H9 (cell line): ENCODE measurements at places on chromosomes 11 and 22.

DNA sequence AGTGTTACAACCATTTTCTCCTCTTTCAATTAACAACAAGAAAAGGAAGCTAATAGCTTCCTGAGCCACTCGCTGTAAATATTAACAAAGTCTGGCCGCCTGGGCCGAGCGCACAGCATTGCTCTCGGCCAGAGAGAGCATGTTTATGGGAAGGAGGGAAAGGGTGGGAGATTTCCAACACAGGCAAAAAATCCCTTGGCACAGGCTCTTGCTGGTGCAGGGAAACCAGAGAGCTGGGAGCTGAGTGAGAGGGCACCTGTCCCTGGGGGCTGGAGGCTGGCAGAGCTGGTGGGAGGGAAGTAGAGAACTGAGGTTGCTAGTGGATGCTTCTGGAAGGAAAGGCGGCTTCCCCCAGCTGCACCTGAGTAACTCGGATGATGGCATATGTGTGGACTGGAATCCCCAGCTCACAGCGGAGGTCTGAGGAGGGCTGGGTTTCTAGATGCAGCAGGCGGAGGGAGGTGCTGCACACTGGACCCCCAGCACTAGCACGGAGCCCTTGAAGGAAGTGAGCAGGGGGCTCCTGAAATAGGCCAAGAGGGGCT is 59.6 kb downstream of the FLRT1 start:
- no peak for DNase-seq

DNA sequence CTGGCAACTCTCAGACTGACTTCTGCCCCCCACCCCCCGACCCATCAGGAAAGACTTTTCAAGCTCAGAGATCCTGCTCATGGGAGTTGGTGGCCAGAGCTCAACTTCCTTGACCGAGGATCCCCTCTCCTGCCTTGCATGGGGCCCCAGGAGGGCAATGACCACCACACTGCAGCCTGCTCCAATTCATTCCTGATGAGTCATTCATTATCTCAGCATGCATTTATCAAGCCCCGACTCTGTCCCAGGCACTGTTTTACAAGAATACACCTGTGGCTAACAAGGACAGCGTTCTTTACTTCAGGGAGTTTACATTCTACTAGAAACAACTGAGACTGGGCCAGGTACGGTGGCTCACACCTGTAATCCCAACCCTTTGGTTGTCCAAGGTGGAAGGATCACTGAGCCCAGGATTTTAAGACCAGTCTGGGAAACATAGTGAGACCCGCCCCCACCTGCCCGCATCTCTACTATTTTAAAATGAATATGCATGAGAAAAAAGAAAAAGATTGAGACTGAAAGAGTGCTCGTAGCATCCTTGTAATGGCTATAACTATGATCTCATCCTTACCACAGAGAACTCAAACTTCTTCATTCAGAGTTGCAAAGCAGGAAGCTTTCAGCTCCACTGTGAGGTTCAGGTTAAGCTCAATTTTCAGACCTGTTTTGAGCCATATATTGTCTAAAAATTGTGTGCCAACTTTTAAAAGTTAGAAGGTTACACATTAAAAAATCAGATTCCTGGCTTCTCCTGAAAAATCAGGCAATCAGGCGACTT is 60.4 kb downstream of the FEZ1 start:
- no peak for DNase-seq

DNA sequence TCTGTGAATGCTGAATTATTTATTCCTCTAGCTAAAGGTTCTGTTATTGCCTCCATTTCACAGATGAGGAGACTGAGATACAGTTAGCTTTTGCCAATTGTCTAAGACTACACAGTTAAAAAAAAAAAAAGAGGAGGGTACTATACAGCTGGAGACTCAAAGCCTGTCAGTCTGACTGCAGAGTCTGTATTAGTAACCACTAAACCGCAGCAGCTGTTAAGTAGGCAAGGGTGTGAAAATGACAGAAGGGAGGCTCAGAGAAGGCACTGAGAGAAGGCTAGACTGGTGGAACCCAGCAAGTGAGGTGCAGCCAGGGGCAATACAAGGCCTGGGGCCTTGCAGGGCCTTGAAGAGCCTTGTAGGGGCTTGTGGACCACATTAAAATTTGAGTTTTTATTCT is 181.2 kb downstream of the CSNK2A3 start:
- no peak for DNase-seq

- no peak for DNase-seq
Observed at GRCh38 chr22:20206709-20207215, 55.9 kb upstream of the CCDC188 start.

- DNase-seq, result peak; percentile 72
Observed at GRCh38 chr11:26276798-26277424, 55.0 kb upstream of the ANO3 start.

- DNase-seq, result no peak
Observed at GRCh38 chr11:7427733-7428132, 57.6 kb upstream of the OLFML1 start.

DNA sequence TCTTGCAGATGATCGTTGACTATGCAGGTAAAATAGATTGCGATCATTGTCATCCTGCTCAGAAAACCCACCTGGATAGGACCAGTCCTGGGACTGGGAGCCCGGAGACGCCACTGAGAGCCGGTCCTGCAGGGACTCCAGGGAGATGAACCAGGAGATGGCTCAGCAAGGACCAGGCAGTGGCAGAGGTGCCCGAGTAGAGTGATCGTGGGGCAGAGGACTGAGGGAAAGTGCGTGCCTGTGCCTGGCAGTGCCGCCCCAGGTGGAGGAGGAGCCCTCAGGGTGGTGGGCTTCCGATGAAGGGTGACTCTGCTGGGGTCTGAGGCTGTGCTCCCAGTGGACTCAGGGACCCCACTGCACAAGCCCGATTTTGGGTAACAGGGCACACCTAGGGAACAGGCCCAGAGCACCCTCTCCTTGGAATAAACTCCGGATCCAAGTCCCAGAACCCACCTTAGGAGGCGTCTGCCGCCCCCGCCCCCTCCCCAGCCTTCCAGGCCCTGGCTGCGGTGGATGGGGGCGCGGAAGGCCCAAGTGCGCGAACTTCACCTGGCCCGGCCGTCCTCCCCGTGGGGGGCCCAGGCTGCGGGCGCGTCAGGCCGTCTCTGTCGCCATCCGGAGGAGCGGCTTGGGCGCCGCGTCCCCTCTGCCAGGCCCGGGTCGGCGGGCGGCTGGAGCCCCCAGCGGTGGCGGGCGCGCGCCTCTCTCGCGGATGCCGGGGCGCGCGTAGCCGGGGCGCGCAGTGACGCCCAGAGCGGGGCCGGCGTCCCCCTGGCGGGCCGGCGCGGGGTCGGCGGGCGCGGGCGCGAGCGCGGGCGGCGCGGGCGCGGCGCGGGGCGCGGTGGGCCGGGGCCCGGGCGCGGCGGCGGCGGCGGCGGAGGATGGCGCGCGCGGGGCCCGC is 1338.8 kb downstream of the BRD1 start:
- DNase-seq, result peak; percentile 63

DNA sequence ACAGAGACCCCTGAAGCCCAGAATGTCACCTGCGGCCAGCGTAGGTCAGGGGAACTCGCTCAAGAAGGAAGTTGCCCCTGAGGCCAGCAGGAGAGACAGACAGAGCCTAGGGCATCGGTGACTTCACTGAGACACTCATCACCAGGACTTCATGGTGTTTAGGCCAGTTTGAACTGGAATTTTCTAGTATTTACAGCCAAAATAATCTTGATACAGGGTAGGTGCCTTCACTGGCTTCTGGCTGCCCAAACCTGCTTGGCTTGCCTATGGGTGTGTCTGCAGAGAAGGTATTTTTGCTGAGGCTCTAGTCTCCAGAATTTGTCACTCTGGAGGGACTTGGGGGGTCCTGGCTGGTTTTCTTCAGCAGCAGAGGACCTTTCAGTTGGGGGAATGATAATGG is 86.6 kb downstream of the FBXO7 start:
- DNase-seq, result no peak

GRCh38 chr11:64225608-64226506 is at the start of the genes NUDT22 and TRPT1:
NUDT22 (plus strand) TSS chr11:64226274; CDS start chr11:64226653, 379 bp downstream.
TRPT1 (minus strand) TSS chr11:64226186; CDS start chr11:64225860, 326 bp downstream.
- peak; percentile 90 for DNase-seq

- DNase-seq, result no peak
Observed at GRCh38 chr11:9753021-9753420, 89.1 kb downstream of the SWAP70 start.

DNA sequence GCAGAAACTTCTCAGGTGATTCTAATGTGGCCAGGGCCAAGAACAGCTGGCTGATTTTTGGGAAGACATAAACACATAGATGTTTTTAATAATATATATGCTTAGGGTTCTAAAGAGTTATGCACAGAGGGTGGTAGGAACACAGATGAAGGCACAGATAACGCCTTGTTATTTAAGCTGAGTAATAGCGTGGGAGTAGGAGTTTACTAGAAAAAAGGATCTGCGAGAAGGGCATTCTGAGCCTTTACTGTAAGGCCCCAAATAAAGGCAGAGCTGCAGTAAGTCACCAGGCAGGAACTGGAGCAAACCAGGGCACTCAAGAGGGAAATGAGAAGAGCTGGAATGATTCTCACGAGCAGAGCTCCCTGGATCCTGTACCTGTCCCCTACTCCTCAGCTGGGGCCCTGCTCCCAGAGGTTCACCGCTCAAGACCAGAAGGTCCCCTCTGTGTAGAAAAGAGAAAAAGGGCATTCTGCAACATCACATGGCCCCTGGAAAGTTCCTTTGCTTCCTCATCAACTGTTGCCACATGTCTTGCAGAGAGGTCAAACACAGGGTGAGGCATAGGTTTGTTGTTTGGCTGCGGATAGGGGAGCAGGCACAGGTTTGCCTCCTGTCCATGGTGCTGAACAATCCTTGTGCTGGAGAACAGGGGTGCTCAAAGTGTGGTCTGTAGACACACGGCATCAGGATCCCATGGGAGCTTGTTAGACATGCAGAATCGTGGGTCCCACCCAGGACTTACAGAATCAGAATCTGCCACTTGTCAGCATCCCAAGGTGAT is 125.7 kb downstream of the TENM4 start:
- peak; percentile 59 for DNase-seq

DNA sequence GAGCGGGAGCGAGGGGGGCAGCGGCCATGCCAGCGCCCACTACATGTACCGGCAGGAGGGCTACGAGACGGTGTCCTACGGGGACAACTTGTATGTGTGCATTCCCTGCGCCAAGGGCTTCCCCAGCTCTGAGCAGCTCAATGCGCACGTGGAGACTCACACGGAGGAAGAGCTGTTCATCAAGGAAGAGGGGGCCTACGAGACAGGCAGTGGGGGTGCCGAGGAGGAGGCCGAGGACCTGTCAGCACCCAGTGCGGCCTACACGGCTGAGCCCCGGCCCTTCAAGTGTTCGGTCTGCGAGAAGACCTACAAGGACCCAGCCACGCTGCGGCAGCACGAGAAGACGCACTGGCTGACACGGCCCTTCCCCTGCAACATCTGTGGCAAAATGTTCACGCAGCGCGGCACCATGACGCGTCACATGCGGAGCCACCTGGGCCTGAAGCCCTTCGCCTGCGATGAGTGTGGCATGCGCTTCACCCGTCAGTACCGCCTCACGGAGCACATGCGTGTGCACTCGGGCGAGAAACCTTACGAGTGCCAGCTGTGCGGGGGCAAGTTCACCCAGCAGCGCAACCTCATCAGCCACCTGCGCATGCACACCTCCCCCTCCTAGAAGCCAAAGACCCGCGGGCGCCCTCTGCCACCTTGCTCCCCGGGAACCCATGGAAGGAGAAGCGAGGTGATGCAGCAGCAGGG is 20.9 kb upstream of the TMEM191C start:
- peak; percentile 24 for DNase-seq

- DNase-seq, result no peak
Observed at GRCh38 chr11:134267461-134267860, 8.7 kb upstream of the GLB1L3 start.

- no peak for DNase-seq
Observed at GRCh38 chr11:35006389-35007128, 90.1 kb downstream of the PDHX start.

DNA sequence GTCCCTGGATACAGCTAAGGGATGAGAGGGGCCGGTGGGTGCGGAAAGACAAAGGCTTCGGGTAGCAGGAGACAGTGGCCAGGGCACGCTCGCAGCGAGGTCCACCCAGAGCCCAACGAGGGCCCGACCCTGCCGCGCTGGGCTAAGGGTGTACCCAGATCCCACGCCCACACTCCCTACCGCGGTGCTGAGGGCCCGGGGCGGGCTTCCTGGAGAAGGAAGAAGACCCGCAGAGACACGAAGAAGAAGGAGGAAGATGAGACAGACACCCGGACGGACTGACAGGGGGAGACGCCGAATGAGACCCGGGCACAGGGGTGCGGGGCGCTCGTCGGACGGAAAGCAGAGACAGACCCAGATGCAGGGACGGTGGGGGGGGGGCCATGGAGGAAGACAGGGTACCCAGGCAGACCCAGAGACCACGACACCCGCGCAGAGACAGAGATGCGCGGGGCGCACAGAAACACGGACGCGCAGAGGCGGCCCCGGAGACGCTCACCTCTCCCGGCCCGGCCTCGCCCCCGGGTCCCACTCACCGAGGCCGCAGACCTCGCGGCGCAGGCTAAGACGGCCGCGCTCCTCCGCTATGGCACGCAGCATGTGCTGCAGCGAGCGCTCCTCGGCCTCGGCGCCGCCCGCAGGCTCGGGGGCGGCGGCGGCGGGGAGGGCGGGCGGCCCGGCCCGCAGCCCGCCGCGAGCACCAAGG is 437 bp downstream of the KIAA0930 start:
- no peak for DNase-seq

DNA sequence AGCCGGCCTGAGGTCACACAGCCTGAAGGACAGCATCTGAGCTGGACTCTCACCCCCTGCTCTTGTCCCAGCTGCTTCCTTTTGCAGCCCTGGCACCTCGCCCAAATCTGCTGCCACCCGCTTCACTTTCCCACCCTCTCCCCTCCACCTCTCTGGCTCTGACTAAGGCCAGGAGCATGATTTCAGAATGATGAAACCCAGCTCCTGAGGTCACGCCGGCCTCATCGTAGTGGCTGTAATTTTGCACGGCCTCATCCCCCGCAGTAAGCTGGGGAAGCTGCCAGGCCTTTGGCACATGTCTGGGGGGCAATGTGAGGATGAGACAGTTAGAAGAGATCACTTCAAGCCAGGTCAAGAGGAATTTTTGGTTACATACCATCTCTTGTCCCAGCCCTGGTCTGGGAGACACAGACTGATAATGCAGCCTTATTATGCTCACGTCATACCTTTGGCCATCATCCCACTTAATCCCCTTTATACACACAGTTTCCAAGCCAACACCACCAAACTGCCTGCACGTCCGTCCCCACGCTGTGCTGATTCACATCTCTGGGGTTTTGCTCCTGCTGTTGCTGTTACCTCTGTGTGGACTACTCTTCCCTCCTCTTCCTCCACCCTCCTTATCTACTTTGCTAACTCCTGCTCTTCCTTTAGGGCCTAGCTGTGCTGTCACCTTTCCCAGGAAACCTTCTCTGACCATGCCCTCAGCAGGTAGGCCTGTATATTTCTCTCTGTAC is 58.1 kb downstream of the CHRDL2 start:
- DNase-seq, result no peak

DNA sequence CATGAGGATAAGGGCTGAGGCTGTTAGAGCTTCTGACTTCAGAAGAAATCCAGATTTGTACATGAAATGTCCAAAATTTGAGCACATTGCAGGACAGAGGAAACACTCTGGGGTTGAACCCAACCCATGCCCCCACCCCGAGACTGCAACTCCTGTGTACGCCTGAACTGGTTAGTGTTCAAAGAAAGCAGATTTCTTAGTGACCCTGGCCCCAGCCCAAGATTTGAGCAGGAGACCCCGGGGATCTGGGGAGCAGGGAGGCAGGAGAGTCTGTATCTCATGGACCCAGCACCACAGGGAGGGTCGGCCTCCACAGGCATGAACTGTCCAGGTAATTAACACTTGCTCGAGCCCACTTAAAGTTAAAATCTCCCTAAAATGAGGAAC is 69.3 kb upstream of the WNT7B start:
- no peak for DNase-seq

- peak; percentile 38 for DNase-seq
Observed at GRCh38 chr11:45411228-45411946, 125.2 kb upstream of the SYT13 start.

- DNase-seq, result no peak
Observed at GRCh38 chr22:44893731-44894080, 116.1 kb downstream of the PHF21B start.
